ENCODE measurements at places on chromosomes 2 and 18.

DNA sequence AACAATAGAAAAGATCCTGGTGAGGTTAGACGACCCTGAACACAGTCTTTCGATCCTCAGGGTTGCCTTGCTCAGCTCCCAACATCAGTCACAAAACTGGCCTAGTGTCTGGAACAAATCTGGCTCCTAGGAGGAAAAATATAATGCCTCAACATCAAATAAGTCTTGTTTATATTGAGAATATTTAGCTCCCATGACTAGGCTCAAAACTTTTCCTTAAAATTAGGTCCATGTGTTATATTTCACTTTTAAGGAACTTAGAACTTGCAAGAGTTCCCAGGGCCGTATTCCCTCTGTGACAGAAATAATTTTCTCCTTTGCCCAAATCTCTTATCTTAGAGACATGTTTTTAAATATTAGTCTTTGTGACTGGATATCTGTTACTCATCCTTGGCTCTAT lies 819.7 kb upstream of the ZEB2 start:
- no peak for DNase-seq

DNA sequence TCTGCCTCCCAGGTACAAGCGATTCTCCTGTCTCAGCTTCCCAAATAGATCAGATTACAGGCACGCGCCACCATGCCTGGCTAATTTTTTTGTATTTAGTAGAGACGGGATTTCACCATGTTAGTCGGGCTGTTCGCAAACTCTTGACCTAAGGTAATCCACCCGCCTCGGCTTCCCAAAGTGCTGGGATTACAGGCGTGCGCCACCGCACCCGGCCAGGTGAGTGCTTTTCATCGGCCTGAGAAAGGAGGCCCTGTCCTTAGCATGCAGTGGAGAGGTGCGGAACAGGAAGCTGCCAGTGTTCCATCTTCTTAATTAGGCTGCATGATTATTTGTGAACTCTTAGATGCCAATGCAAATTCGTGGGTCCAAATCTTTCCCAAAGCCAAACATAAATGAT lies 125.7 kb upstream of the THSD7B start:
- DNase-seq = no peak

DNA sequence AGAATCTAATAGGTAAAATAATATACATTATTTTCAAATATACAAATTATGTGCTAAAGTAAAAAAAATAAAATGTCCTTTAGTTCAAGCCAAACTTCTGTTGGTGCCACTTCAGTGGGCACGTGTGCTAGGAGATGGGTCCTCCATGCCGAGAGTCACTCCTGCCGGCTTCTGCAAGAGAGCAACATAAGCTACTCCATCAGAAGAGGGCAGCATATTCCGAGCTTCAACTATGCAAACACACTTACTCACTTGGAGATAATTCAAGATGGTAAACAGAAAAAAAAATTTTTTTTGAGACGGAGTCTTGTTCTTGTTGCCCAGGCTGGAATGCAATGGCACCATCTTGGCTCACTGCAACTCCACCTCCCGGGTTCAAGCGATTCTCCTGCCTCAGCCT lies 24.4 kb downstream of the CNOT11 start:
- no peak for DNase-seq

DNA sequence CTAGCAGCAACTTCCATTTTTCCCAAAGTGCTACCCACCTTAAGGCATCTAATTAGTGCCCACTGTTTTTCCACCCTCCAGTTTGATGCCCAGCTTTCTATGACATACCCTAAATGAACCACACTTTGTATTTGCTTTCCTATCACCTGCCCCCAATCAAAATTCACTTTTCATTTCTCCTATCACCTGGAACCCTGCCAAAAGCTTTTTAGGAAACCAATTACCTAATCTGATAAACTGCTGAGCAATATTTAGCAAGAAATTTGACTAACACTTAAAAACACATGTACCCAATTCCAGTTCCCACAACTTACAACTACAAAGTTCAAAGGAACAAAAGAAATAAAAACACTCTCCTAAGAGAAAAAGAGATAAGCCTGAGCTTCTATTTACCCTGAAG lies 71.7 kb downstream of the IKZF2 start:
- DNase-seq = no peak

GRCh38 chr2:218006741-218007140 lies 3.9 kb upstream of the TNS1 start:
- DNase-seq = no peak

- DNase-seq = no peak
Observed at GRCh38 chr2:73283545-73284295, 558 bp downstream of the FBXO41 start.

- DNase-seq = no peak
Observed at GRCh38 chr18:8375249-8375648, 234.0 kb upstream of the RAB12 start.

- DNase-seq = no peak
Observed at GRCh38 chr2:223782629-223783028, 54.8 kb downstream of the AP1S3 start.
